ENCODE measurements at places on chromosomes 3 and 15.

DNA sequence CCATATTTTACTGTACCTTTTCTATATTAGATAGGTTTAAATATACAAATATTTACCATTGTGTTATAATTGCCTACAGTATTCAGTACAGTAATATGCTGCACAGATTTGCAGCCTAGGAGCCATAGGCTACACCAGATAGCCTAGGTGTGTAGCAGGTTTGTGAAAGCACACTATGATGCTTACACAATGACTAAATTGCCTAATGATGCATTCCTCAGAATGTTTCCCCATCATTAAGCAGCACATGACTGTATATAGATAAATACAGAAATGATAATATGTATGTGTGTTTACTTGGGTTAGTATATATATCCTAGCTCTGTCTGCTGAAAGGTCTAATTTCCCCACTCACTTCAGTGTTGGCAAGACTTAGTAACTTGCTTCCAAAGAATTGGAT, 65.8 kb downstream of the MYL3 start:
- DNase-seq, result no peak

DNA sequence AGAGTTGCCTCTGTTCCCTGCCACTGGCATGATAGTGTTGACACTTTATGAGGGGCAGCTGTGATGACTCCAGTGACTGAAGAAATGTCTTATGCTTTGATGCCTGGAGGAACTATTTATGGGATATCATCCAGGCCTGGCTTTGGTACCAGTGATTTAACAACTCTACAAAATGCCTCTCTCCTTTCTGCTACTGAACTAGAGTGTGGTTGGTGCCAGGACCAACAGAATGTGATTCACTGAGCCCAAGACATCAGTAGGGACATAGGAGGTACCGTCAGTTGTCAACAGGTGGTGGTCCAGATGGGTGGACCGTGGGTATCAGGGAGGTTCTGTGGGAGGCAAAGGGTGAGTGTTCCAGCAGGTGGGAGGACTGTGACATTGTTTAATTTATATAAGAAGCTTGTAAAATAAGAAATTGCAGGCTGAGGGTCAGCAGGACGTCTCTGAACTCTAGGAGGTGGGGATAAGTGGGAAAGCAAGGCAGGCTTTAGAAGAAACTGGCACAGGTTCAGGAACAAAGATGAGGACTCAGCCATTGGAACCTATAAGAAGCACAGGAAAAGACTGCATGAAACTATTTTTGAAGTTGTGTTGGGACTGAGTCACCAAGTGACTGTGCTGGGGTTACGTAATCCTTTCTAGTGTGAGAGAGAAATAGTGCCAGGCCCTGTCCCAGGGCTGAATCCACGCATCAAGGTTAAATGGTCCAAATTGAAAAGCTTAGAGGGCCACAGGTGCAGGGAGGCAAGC, 28.5 kb upstream of the SLC7A14 start:
- no peak for DNase-seq

DNA sequence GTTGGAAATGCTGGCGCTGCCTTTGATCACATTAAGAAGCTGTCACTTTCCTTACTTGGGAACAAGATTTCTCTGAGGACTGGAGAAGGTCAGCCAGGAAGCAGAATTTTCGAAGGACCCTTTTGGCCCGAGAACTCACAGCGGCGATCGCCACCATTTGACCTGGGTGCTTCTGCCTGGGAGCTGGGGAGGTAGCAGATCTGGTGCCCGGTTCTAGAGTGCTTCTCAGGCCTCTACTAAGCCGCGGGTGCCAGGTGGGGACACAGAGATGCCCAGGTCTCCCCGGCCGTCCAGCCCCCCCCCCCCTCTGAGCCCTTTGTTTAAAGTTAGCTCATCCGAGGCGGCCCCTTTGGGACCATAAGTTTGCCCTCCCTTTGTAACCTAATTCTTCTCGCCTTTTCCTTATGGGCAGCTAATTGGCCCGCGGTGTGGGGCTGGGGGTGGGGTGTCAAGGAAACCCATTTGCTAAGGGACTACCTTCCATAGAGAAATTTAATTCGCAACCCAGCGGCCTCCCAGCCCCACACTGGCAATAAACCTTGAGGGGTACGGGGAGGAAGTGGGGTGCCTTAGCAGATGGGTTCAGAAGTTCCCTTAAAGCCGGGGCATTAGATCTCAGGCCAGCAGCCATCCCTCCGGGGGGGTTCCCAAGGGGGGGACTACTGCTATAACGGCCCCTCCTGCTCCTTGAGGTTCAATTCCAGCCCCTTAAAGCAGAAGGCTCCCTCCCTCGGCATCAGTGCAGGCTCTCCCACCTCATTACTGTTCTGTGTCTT, 1.9 kb downstream of the GATA2 start:
- DNase-seq, result no peak

- DNase-seq, result no peak
Measured at GRCh38 chr15:96858694-96859093, 528.2 kb downstream of the NR2F2 start.

DNA sequence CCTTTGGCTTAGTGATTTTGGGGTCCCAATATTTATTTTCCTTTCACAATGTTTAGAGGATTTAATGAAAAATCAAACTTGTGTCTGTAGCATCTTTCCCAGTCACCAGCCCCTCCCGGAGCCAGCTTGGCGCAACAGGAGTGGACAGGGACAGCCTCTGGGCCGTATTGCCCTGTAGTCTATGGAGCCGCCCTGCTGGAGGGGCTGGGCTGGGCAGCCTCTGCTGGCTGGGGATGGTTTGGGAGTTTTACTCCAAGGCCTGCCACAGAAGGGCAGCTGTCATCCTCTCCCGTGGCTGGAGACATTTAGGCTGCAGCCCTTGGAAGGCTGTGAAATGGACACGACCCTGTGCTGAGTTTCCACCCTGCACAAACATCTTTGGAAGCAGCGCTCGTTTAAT, 89.4 kb upstream of the RGMA start:
- DNase-seq, result no peak

- DNase-seq, result no peak
Measured at GRCh38 chr15:34314491-34315490, 22.8 kb downstream of the SLC12A6 start.

DNA sequence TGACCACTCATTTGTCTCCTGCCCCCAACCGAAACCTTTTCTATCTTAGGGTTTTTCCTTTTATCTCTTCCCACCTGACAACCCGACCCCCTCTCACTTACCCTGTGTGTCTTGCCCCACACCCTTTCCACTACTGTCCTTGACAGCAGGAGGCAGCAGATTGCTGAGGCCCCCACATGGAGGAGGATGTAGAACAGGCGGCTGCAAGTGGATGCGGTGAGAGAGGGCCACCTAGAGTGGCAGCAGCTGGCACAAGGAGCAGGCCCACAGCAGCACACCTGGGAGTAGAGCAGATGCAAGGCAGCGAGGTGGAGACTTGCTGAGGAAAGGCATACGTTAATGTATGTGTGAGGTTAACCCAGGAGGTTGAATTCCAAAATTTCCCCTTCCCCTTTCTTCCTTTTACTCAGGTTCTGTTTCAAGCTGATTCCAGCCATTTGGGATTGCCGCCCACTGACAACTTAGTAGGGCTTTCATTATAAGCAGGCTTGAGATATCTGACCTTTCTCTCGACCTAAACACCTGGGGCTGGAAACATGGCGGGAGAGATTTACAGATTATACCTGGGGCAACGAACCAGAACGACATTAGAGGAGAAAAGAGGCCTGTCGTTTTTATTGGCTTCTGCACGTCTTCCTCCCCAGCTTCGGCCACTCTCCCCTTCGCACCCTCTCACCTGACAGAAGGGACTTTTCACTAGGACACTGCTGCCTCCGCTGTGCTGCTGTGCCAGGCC, 643 bp downstream of the SERINC4 start:
- DNase-seq, result no peak

GRCh38 chr3:130490241-130490640, 26.7 kb upstream of the COL6A6 start:
- no peak for DNase-seq

GRCh38 chr15:41511899-41512369, 1.7 kb downstream of the LTK start:
- no peak for DNase-seq

GRCh38 chr3:190366133-190366532, 21.8 kb upstream of the CLDN16 start:
- DNase-seq, result no peak

DNA sequence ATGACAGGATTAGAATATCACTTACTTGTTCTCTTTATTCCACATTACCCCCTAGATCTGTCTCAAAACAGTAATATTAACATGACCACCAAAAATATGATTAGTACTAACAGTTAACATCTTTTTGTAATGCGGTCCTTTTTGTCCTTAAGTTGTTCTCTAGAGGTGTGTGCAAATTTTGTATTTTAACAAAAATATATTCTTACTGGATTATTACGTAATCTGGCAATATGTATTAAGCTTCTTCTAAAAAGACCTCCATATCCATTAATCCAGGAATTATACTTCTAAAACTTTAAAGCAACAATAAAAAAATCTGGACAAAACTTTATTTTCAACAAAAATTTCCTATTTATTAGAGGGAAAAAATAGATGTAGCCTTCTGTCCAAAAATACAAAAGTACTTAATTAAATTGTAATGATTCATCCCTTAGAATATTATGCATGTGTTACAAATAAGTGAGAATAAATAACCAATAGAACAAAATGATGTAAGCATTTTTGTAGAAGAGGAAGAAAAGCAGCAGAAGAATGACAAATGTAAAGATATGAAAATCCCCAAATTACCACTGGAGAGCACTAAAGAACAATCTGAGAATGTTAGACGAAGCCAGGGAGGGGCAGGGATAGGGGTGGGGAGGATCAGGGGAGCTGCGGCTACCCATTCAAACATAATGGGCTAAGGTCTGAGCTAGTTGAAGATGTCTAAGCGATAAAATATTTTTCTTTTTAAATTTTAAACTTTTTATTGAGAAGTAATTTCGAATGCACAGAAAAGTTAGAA, 945.6 kb downstream of the MCTP2 start:
- no peak for DNase-seq

DNA sequence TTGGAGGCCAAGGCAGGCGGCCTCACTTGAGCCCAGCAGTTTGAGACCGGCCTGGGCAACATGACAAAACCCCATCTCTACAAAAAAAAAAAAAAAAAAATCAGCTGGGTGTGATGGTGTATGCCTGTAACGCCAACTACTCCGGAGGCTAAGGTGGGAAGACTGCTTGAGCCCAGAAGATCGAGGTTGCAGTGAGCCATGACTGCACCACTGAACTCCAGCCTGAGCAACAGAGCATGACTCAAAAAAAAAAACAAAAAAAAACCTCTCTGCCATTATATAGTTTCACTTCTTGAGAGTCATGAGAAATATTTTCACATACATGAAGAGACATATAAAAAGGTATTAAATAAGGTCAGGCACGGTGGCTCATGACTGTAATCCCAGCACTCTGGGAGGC, 45.9 kb upstream of the CP start:
- no peak for DNase-seq

- DNase-seq, result no peak
Measured at GRCh38 chr3:46359733-46360493, 6.0 kb downstream of the CCR2 start.

- DNase-seq, result no peak
Measured at GRCh38 chr15:69078638-69079037, 64.1 kb downstream of the NOX5 start.

DNA sequence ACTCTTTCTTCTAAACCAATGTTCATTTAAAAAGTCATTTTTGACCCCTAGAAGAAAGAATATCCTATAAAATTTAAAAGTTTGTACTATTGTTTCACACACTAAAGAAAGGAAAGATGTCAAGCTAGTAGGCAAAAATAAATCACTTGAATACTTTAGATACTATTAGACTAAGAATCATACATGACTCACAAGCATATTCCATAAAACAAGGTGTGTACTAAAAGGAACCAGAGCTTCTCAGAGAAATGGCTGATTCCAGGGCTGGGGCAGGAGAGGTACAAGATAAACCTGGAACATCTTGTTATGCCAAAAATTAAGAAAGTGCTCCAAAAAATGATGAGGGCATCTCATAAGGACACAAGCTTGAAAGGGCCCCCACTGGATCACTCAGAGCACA, 8.7 kb downstream of the DLG1 start:
- no peak for DNase-seq

GRCh38 chr3:161339517-161340500, 31.5 kb downstream of the SPTSSB start:
- DNase-seq, result no peak

- peak; percentile 26 for DNase-seq
Measured at GRCh38 chr15:75720787-75721479, 8.3 kb upstream of the CSPG4 start.

DNA sequence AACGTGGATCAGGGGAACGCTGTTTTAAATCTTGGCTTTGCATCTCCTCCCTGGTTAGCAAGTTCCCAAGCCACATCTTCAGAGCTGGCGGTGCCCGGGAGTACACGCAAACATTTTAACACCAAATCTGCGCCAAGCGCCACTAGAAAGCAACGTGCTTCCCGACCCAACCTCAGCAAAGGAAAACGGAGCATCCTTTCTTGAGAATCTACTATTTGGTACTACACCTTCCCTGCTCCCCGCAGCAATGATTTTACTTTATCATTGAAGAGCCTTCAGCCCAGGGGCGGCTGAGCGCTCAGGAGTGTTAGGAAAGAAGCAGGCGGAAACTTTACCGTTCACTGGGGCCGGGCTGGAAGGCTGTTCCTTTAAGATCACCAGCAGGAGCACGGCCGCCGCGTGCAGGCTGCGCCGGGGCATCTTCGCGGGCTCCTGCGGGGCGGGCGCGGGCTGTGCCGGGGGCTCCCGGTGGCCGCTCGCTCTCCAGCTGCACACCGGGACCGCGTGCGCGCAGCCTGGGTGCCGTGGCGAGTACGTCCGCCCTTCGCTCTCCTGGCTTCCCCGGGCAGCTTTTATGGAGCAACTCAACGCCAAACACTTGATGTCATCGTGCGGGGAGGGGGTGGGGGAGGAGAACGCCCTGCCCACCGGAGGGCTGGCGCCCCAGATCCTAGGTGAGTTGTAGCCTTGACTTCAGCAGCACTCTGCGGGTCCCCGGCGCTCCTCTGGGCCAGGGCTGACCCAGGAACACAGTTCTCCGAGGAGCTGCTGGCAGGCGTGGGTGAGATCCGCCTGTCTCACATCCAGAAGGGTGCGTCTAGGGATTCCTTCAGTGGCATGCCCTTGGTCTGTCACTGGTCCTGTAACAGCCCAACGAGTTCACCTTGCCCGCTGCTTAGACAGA, at the start of gene CA12:
Gene CA12 (minus strand): TSS at position 546 of the 904 bp plus-strand sequence. CDS start 126 bp downstream, at position 420.
- DNase-seq, result no peak

GRCh38 chr3:156175570-156175969, 55.2 kb downstream of the KCNAB1 start:
- no peak for DNase-seq

GRCh38 chr3:7978087-7978422, 523.6 kb upstream of the LMCD1 start:
- no peak for DNase-seq

DNA sequence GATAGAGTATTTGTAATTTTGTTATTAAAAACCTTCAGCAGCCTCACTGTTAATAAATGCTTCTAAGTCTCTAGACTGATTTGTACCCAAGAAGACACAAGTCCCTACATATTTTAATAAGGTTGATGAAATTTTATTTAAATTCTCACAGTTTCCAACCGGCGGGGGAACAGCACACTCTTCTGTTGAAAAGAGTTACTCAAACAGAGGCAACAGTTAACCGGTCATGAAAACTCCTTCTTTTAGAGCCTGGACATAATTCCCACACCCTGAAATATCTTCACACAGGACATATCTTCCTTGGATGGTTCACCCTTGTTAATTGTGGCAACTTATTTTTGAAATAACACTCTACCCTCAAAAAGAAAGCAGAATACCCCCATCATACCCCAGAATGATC, 278.8 kb downstream of the FOXP1 start:
- DNase-seq, result no peak

All from DMS79 (cell line).